ENCODE measurements at places on chromosomes 4 and X.

GRCh38 chr4:89753601-89754066 is 83.3 kb downstream of the SNCA start:
- DNase-seq = no peak

GRCh38 chr4:108725457-108725856 is 37.4 kb downstream of the ETNPPL start:
- no peak for DNase-seq

DNA sequence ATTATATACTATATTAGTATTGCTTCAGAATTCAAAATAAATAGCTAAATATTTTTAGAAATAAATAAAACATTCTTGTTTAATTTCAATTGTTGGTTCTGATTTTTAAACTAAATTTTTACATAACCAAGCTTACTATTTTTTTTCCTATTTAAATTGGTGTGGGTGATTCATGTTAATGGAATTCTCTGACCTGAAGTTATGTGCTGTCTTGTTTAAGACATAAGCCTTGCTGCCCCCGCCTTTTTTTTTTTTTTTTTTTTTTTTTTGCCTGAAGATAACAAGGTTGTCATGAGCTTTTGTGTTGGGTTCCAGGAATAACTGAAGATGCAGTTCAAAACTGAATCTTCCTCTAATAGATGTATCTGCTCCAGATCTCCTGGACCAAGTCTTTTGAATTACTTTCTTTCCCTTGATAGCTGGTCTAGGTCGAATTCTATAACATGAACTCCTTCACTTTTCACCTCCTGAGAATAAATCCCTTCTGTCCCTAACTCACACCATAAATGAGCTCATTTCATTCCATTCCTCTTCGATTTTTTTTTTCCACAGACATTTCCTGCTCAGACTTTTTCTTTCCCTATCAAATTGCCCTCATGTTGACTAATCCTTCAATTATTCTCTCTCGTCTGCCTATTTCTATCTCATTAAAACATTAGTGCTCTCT is 261.5 kb upstream of the FTHL17 start:
- DNase-seq = no peak

DNA sequence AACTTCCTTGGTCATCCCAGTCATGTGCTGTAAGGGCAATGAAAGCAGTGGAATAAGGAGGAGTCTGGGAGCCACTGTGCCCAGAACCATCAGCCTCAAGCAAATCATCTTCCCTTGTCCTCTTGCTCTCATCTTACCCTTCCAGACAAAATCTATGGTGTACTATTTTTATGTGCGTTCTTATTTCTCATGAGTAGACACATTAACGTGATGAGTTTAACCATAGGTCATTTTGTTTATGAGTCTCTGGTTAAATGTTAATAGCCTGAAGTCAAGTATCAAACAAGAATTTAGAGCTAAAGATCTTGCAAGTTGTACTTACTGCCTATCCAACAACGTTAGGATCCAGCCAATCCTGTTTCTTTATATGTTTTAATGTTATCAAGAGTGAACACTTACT is 495.3 kb downstream of the SPRY1 start:
- DNase-seq = no peak

GRCh38 chr4:26807330-26807729 is 53.3 kb upstream of the STIM2 start:
- no peak for DNase-seq

DNA sequence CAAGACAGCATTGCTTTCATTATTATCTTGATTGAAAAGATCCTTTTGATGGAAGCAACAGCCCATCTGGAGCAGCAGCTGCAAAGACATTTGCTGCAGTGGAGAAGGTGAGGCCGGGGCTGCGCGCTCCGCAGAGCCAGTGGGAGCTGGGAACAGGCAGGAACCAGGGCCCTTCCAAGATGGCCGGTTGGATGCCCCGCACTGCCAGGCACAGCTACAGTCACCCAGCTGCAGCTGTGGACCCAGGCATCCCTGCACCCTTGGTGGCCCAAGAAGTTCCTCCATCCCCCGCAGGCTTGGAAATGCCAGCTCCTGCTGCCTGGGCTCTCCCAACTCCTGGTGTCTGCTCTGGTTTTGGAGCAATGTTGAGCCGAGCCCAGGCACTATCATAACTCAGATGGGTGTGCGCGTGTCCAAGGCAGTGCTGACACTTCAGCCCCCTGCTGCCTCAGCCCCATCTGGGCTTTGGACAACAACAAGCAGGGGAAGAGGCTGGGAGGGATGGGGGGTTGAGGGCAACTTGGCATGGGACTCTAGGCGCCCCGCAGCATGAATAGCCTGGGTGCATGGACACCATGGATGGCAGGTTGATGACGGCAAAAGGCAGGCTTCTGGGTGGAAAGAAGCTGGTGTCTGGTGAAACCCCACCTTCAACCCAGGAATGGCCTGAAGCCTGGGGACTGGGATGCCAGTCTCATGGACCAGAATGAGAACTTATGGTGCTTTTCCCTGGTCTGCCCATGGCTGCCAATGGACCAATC is 371.8 kb downstream of the FSTL5 start:
- no peak for DNase-seq

- DNase-seq = no peak
Observed at GRCh38 chr4:173267711-173268110, 66.4 kb downstream of the HMGB2 start.

DNA sequence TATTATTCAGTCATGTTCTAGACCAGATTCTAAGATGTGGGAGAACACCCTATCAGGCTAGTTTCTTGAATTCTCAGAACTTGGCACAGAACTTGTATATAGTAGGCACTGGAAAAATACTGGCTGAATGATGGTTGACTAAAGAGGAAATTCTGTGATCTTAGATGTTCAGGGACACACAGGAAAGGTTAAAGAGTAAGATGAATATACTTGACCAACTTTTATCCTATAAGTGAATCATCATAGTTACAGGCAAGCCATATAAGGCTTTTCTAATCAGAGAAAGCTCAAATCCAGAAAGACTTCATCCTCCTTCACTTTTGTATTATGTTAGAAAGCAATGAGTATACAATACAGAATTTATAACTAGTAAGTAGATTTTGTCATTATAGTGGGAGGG is 53.8 kb downstream of the SEPTIN11 start:
- DNase-seq = no peak

DNA sequence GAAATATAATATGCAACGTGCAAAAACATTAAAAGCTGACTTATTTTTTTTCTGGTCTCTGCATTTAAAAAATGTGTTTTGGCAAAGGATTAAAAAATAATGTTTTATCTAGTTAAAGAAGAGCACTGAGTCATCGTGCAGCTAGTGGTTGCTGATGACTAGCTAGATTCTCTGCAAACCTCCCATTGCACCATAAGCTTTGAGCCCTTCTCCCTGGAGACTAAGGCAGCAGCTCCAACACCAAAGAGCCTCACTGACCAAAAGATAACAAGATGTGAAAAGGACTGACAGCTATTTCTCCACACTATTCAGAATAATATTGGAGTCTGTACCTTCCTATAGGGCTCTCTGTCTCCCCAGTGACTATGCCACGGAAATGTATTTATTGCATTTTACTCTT is 424.3 kb downstream of the SLITRK2 start:
- no peak for DNase-seq

GRCh38 chrX:133045986-133046385 is 50.9 kb downstream of the USP26 start:
- DNase-seq = no peak

GRCh38 chr4:48067536-48067935 is 51.0 kb downstream of the NIPAL1 start:
- no peak for DNase-seq

DNA sequence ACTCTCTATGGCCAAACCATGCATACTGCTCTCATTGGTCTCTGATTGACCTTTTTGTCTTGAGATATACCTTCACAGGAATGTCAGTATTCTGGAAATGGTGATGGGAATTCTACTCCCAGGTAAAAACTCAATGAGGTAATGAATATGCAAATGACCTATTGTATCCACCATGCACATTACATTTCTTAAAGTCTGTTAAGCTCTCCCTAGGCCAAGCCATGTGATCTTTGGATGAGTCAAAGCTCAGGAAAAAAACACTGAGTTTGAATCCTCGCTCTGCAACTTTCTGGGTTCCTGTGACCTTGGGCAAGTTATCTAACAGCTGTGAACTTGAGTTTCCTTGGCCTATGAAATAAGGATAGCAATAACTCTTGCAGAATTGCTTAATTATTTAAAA is 175.4 kb downstream of the PPP1R2C start:
- DNase-seq = no peak

- DNase-seq = no peak
Observed at GRCh38 chrX:10240918-10241317, 84.1 kb downstream of the CLCN4 start.

DNA sequence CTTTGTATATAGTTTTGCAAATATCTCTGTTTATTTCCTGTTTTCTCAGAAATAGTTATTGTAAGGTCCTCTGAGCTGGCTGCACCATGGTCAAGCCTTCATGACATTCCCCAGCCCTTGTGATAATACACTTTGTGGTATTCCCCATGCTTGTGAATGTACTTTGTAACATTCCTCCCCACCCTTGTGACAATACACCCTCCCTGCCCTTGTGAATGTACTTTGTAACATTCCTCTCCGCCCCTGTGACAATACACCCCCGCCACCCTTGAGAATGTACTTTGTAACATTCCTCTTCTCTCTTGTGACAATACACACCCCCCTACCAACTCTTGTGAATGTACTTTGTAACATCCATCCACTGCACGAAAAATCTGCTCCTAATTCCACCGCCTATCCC is 530.7 kb downstream of the CENPC start:
- no peak for DNase-seq

- DNase-seq = peak; percentile 56
Observed at GRCh38 chr4:37452952-37453280, 208.4 kb downstream of the NWD2 start.

GRCh38 chr4:99886146-99886545 is 8.1 kb downstream of the LAMTOR3 start:
- no peak for DNase-seq

DNA sequence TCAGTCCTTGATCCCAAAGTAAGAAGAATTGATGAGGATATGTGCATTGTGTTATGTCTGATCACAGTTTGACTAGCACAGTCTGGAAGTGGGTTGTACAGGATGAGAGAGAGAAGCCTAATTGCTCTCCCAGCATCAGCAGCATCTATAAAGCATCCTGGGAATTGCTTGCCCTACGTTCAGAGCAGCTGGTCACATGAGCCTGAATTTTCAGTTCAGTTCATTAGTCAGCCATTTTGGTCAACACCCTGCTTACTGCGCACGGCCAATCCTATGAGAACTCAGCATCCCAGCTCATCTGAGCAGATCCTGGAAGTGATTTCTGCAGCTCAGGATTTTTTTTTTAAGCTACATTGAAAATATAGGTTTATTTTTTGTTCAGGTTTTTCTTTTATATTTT is at the start of gene RUFY3:
RUFY3 (plus strand) TSS at position 218 of the 400 bp plus-strand sequence. CDS start 610 bp downstream, outside the sequence.
- no peak for DNase-seq

- DNase-seq = no peak
Observed at GRCh38 chrX:139820358-139820984, 112.4 kb downstream of the ATP11C start.

DNA sequence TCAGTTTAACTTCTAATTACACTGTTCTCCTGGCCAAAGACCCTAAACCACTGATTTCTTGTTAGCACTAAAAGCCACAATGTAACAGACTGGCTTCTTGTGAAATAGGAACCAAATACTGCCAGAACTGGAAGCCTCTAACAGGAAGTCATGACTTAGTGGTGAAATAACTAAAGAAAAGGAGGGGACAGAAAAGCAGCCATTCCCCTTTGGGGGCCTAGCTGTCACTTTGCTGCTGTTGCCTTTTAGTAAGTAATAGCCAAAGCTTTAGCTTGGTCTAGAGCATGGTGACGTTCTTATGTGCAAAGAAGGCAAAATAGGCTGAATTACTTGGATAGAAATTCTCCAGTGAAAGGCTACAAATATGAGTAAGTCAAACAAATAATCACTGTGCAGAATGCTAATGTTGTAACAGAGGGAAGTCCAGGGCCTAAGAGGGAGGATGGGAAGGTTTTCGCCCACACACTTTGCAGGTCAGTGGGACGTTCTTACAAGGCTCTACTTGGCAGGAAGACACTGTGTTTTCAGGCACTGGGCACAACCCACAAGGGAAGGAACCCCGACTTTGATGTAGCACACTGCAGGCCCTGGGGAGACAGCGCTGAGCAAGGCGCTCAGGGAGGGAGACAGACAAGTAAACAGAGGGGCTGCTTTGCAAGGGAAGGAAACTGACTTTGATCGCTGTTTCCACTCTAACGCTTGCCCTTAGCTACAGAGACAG is 16.7 kb downstream of the GAB3 start:
- peak; percentile 10 for DNase-seq

DNA sequence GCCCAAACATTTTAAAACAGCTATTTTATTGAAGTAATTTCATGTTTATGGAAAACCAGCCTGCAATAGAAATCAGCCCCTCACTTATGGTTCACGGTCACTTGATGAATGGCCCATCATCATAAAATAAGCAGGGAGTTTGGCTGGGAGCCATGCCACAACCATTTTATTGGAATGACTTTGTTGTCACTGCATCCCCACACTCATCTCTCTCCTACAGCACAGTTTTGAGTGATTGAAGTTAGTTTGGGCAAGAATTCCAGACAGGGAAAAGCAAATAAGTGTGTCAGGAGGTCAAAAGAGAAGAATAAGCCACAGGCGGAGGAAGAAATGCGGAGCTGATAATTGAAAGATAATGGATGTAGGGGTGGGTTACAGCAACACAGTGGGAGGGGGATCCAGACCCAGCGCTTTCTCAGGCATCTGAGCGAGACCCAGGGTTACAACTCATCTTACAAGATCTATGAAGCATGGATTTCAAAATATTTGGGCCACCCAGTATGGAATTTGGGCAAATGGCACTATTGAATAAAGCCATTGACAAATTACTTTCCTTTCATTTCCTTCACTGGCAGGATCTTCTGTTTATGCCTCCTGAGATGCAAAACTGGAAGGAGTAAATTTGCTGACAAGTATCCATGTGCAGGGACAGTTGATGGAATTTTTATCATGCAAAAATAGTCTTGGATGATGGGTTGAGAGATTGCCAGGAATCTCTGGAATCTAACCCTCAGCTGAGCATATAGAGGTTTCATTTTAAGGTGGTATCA is 100.8 kb downstream of the SHROOM3 start:
- no peak for DNase-seq

GRCh38 chrX:39857780-39858179 is 240.0 kb downstream of the BCOR start:
- peak; percentile 55 for DNase-seq

DNA sequence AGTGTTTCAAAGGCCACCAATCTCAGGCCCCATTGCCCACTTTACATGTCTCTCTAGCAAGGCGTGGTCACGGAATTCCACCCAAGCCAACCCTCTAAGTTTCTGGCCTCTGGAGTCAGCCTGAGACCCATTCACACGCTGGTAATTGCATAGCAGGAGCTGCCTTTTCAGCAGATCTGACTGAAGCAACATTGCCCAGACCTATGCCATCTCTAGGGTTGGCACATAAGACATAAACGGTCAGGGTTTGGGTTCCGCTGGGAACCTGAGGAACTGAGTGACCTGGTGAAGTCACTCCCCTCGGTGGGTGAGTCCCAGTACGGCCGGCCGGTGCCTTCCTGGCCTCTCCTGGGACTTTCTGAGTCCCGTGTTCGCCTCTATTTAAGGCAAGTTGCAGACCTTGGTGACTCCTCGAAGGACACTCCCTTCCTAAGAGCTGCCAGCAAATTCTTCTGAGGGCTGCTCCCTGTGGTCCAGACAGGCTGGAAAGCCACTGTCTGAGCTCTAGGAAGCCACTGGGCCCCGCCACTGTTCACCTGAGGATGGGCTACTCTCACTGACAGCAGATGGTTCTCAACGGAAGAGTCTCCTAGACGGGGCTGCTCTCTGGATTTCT is 15.9 kb downstream of the CTAG1A start:
- DNase-seq = no peak
